ENCODE measurements at places on chromosomes 3 and 15. TPM values are rescaled to one million over a fixed set of nuclear protein-coding genes. Genes with fewer than 3 reads are reported as not detected.

DNA sequence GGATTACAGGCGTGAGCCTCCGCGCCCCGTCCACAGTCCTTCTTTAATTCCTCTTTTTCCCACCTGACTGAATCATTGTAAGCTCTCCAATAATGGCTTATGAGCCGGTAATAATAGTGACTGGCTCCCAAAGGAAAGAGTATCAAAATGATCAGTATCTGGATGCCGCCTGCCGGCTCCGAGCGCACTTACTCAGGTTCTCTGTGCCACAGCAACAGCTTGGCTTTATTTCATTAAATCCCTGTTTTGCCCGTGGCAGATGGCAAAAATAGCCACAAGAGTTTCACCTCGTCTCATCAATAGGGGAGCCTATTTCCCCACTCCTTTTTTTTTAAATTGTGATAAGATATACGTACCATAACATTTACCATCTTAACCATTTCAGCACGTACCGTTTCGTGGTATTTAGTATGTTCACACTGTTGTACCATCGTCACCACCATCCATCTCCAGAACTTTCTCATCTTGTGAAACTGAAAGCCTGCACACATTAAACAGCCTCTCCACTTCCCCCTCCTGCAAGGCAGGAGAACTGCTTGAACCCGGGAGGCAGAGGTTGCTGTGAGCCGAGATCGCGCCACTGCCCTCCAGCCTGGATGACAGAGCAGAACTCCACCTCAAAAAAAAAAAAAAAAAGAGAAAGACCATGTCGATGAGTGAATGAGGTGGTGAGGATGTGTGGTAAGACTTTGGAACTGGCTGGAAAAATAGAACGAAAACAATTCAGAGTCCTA is 80.7 kb upstream of the DLG1 start:
- no peak for DNase-seq

- no peak for DNase-seq
These were observed 1214.0 kb downstream of the ROBO2 start for GRCh38 chr3:78253860-78254259.

- DNase-seq: no peak
These were observed 228.7 kb downstream of the VPS13C start for GRCh38 chr15:61831505-61831921.

Gene WNT5A
- polyA plus RNA-seq: 12.9 TPM

DNA sequence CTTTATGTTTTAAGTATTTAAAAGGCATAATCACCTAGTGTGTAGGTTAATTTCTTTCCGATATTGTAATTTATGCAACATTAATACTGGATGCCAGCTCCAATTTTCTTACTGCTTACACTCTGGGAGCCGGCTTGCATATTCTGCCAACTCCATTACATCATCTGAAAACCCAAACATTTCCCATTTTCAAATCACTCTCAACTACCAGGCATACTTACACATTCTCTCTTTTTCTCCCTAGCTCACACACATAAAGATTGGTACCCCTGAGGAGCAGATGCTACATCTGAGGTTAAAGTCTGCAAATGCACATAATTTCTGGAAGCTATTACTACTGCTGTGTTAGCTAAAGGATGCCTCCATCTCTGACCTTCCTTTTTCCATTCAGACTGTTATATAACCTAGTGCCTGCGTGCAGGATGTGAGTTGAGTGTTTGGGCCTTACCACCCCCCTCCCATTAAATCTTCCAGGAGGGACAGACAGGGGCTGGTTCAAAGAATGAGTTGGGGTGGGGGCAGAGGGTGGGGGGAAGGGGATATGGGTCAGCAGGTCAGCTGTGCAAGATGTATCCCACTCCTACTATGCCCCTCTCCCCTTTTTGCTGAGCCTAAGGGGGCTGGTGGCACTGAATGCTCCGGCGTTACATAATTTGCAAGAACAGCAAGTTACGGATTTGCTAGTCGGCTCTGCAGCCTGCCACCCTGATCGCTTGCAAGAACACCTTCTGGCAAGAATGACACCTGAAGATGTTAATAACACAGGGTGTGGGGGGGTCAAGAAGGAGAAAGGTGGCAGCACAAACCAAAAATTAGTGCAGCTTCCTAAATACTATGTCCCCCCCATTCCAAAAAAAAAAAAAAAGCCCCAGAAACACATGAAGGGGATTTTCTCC is 2.5 kb downstream of the RORA start:
- DNase-seq: no peak

Gene CALML4
- 3.2 TPM for polyA plus RNA-seq

Gene SERPINI2
- polyA plus RNA-seq: not detected

DNA sequence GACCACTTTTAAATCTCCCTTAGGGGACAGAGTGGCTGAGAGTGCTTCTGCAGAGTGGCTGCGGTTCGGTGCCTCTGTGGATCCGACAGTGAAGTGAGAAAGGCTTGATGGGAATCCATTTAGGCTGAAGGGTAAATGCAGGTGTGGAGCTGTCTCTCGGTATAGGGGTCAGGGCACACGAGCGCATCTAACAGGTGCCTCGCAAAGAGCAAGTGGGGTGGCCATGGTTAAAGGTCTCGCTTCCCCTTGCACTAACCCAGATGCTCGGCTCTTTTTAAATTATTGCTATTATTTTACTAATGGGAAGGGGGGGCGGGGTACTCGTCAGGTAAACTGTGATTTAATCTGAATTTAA is 598 bp upstream of the GJD2 start:
- DNase-seq: no peak

- no peak for DNase-seq
These were observed 208.5 kb upstream of the MRPL3 start for GRCh38 chr3:131711114-131711768.

- DNase-seq: no peak
These were observed 102.4 kb upstream of the LRIG1 start for GRCh38 chr3:66603151-66603611.

GRCh38 chr15:38593524-38593923 is 28.9 kb upstream of the RASGRP1 start:
- no peak for DNase-seq

DNA sequence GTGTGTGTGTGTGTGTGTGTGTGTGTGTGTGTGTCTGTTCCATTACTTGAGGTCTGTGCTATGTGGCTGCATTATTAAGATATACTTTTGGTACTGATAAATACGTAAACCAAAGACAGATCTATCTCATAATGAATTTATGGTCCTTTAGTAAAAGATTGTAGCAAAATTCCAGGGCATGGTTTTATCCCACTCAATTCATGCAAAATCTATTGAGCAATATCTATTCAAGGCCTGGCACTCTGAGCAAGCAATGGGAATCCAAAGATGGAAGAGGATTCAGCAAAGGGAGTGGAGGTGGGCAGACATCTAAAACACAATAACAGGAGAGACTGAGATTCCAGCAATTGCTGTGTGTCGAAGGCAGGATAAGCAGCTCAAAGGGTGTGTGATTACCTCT is 86.8 kb downstream of the RFTN1 start:
- DNase-seq: no peak

Gene TLR9
- 0.58 TPM for polyA plus RNA-seq

GRCh38 chr3:125594581-125595011 is 701 bp downstream of the OSBPL11 start:
- peak; percentile 37 for DNase-seq

Gene SKOR1
- 0.67 TPM for polyA plus RNA-seq

Gene ASB14
- 0.05 TPM for polyA plus RNA-seq

GRCh38 chr3:192888190-192888589 is 29.5 kb downstream of the MB21D2 start:
- no peak for DNase-seq

DNA sequence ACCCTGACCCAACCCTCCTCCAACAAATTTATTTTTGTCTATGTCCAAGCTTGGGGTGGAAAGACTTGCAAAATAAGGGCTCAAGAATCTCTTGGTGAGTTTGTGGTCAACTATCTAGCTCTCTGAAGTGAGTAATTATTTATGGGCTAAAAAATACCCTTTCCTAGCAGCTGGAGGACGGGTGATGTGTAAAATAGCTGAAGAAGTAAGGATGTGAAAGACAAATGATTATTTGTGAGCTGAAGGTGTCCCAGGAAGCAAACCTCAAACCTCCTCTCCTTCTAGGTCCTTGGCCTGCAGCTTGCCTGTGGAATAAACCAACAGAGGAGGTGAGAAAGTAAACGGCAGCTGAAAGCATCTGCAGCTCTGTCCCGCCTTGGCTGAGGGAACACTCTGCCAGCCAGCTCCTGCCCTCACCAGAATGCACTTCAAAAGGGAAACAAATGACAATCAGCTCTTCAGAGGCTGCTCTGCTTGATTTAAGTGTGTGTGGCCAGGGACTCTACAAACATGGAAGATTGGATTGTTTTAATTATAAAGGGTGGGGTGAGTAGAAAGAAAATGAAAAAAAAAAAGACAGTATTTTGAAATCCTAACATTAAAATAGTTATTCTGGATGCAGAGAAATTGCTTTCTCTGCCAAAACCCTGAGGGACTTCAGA is 60.3 kb downstream of the TM4SF4 start:
- no peak for DNase-seq

Gene CMTM6
- 19.7 TPM for polyA plus RNA-seq

DNA sequence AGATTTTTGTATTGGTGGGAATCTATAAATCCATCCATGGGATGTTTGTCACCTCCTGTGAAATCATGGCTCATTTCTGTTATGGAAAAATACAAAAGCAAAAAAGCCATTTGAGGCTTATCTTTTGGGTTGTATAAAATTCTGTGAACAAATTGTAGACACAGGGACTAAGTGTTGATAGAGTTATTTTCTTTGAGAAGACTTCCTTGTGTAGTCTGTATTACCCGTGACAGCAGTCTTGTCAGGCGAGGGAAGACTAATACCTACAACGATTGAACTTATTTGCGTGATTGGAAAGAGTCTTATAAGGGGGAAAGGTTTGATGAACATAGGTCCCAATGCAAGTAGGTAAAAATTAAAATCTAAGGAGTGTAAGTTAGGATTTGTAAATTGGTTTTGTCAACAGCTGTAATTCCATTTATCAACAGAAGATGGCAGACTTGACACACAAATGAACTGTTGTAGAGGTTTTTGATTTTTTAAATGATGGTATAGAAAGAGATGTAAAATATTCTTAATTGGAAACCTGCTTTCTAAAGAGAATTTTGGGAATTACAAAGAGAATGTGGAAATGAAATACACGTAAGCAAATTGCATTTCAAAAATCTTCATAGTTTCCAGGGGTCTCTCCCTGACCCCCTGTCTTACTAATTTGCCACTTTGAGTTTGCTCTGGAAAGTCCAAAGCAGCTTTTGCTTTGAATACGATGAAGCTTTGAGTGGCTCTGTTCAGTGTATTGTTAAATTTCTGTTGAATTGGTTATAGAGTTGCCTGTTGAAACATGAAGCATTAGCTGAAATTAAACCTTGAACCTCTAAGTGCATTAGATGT is 33.2 kb downstream of the SLC25A26 start:
- DNase-seq: no peak

Gene MEIS2
- 49.8 TPM for polyA plus RNA-seq

Gene RASL12
- 19.1 TPM for polyA plus RNA-seq

DNA sequence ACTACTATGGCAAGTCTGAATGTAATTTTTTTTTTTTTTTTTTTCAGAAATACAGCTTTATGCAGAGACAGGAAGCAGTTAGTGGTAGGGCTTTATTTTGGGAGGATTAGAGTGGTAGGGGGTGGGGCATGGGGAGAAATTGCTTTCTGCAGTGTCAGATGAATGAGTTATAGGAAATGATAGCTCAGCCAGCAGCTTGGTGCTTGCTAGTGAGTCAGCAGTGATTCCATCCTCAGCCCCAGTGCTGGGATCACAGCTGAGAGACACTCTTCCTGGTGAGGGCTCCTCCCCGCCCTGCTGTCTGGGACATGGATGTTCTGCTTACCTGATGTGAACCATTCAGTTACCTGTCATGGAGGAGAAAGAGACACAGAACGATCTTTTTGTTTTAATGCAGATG is 39.6 kb downstream of the SEMA6D start:
- peak; percentile 35 for DNase-seq
